ENCODE measurements at places on chromosomes 3 and 15.

GRCh38 chr15:50627351-50628055, 59.1 kb downstream of the TRPM7 start:
- no peak for DNase-seq

DNA sequence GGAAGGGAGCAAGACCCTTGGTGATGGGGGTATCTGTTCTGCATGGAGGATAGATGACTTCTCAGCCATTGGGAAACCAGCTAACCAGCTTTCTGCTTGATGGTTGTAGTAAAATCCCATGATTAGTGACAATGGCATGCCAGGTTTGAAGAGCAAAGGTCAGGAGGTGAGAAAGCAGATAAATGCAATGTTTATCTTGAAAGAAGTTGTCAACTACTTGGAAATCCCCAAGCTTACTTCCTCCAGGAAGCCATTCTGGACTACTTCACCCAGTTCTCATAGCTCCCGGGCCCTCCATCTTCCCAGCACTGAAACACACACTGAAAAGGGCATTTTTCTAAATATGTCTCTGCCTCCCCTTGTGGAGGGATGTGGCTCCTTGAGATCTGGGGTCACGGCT, 51.3 kb downstream of the SMAD3 start:
- DNase-seq: no peak

DNA sequence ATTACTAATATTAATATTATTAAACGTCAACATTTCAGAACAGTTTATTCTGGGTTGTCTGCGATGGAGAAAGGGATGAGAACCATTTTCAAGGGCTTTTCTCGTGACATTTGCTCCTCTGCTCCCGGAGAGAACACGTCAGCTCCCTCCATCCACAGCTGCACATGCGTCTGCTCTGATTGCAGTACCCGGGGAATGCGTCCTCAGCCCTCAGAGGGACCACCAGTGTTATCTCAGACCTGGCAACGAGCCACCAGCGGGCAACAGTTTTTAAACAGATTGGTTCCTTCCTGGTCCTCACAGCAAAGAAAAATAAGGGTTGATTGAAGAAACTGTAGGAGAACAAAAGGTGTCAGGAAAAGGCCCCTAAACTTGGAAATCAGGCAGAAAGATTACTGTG, 202.2 kb upstream of the ADAMTS9 start:
- no peak for DNase-seq

DNA sequence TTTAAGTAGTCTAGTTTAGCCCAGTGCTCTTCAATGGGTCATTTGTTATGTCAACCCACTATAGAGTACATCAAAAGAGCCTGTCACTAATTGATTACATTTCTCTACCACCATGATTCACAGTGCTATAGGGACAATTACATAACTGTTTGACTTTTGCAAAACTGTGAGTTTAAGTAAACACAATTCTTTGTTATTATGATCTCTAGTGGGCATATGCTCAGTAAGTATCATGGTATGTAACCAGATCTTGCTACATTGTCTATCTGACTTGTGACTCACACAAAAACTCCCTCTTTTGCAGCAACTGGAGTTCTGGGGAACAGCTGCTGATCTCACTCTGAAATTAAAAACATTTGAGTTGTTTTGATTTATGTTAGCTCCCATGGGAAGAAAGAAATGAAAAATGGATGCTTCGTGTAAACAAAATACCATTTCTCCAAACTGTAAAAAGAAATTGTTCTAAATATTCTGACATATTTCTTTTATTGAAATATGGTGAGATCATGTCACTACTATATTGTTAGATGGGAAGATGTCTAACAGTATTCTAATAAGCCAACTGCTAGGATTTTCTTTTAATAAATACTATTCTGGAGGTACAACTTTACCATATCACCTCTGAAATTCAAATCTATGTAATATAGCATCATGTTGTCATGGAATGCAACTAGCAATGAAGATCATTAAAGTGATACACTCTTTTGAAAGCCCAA, 470.4 kb downstream of the ROBO1 start:
- DNase-seq: peak; percentile 66

- DNase-seq: no peak
Measured at GRCh38 chr15:61253186-61253585, 24.1 kb upstream of the RORA start.

GRCh38 chr3:190088890-190089289, 31.8 kb downstream of the P3H2 start:
- peak; percentile 14 for DNase-seq

GRCh38 chr3:126664591-126665214, 9.8 kb upstream of the TXNRD3 start:
- no peak for DNase-seq

DNA sequence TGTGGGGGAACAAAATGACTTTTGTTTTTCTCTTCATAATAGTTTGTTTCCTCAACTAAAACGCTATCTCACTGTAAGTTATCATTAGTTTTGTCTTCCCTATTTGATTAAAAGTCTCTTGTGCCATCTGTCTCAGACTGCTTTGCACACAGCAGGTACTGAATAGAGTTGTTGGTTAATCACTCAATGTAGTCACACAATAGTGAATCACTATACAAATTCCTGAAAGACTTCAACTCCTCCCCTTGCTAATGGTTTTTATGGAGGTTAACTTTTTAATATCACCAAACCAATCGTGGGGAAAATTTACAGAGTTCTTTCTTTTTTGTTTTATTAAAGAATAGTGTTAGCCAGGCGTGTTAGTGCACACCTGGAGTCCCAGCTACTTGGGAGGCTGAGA, 2.6 kb upstream of the NGLY1 start:
- DNase-seq: peak; percentile 57

DNA sequence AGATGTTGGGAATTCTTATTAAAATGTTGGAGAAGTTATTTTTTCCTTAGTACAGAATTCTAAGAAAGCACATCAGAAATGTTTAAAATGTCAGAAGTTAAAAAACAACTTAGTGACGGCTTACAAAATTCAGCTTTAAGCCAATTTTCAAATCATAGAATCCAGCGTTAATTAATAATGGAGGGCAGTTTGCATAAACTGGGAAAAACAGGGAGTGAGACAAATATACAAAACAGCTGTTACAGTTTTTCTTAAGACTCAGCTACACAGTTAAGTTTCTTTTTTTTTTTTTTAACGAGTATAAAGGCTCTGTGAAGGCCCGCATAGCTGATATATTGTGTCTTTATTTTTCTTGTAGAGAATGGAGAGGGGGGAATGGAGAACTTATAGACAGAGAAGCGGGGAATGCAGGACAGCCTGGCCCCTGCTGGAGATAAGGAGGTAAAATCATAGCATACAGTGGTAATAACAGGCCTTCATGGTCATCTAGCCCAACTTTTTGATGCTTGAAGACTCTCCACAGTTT, 164.4 kb downstream of the BBX start:
- DNase-seq: no peak

- no peak for DNase-seq
Measured at GRCh38 chr3:65153850-65154512, 466.2 kb upstream of the ADAMTS9 start.

GRCh38 chr3:108242776-108243175, 20.6 kb upstream of the IFT57 start:
- no peak for DNase-seq

- DNase-seq: peak; percentile 9
Measured at GRCh38 chr3:49378249-49378895, 20.2 kb upstream of the GPX1 start.

All from kidney glomerular epithelial cell (primary cell).